Amniotic stem cell (primary cell): ENCODE measurements at places on chromosomes 7 and 10.

GRCh38 chr7:50335795-50336754 lies 31.6 kb downstream of the IKZF1 start:
- no peak for DNase-seq

- no peak for DNase-seq
Observed at GRCh38 chr10:132550366-132551092, 12.9 kb downstream of the INPP5A start.

DNA sequence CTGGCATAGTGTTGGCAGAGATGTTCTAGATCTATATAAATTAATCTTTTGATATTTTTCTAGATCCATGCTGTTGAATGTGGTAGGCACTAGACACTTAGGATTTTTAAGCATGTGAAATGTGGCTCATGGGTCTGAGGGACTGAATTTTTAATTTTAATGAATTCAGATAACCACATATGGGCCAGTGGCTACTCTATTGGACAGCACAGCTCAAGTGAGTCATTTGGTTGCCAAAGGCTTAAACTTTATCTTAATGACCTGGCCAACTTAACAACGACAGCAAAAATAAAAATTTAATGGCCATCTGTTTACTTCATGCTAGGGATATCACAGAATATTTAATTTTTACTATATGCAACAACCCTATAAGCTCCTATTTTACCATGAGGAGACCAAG lies 61.4 kb downstream of the CDK14 start:
- no peak for DNase-seq

- DNase-seq, result no peak
Observed at GRCh38 chr10:129929343-129930292, 34.5 kb downstream of the EBF3 start.

DNA sequence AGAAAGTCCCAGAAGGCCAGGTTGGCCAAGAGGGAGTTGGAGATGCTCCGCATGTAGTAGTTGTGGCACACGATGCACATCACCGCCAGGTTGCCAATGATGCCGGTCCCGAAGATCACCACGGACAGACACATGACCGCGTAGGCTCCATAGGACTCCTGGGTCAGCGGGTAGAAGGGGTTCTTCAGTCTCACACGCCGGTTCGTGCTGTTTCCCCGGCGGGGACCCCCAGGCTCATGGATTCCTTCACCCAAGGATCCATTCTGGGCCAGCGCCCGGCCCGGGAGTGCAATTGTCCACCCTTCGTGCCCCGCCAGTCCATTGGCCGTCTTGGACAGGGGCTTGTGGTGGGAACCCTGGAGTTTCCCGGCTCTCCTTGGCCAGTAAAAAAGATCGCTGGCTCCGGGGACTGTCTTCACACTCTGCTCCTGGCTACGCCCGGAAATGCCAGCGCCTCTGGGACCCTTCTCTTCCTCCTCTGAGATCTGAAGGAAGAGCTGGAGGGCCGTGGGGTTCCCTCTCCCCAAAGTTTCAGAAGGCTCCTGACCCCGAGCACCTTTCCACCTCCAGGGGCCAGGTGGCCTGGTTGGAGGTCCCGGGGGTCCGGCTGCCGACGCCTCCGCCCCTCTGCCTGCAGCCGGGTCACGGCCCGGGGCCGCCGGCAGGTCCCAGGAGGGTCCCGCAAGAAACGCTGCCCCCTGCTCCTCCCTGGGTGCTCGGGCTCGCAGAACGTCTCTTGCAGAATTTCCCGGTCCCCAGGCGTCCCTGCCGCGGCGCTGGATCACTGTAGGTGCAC lies 1.3 kb downstream of the GPR37 start:
- DNase-seq, result no peak

GRCh38 chr10:35546824-35547225 lies 58.3 kb upstream of the GJD4 start:
- DNase-seq, result no peak

- no peak for DNase-seq
Observed at GRCh38 chr10:47214520-47214919, 85.5 kb upstream of the GDF10 start.

- DNase-seq, result no peak
Observed at GRCh38 chr7:46321556-46322205, 400.6 kb upstream of the IGFBP3 start.

- DNase-seq, result no peak
Observed at GRCh38 chr7:3916146-3916545, 615.1 kb downstream of the SDK1 start.

GRCh38 chr7:128066395-128066794 lies 35.2 kb upstream of the LRRC4 start:
- DNase-seq, result no peak

DNA sequence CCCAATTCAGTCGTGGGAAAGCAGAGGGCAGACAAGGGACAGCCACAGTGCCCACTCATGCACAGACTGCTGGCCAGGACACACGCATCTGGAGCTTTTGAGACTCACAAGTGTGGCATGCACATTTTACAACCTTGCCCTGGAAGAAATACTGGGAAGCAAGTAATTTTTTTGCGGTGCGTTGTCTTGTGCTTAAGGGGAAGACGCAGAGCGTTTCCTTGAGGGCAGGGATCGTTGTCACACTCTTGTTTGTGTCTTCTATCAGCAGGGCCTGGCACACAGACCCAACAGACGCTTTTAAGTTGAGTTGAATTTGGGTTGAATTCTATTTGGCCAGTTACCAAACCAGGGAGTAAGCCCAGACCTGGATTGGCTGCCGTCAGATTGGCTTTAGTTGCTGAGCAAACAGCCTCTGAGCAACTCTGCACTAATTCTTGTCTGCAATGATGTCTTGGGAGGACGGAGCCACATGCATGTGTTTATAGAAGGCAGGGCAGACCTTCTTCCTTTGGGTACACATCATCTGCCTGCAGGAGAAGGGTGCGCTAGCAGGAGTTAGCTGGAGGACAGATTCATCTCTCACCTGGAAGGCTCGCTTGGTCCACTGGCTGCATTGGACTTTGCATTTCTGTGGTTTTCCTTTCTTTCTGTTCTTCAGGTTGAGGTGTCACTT lies 38.4 kb downstream of the IL2RA start:
- no peak for DNase-seq

- no peak for DNase-seq
Observed at GRCh38 chr7:75945297-75946168, 30.6 kb downstream of the POR start.

DNA sequence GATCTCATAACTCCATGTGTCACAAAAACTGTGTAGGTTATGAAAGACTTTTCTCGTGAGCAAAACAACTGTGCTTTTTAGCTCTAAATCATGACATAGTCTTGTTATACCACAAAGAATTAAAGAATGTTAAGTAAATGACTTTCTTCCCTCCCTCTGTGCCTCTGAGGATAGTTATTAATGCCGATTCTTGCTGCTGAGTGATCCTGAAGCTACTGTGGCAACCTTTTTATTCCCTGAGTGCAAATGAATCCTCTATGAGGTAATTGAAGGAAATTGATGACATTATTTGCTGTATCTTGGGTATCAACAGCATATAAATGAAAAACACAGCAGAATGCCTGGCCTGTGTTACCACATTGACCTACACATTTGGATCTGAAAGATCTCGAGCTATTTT lies 142.2 kb upstream of the HDAC9 start:
- DNase-seq, result no peak

GRCh38 chr7:151459726-151460473 lies 20.0 kb upstream of the CRYGN start:
- peak; percentile 73 for DNase-seq

DNA sequence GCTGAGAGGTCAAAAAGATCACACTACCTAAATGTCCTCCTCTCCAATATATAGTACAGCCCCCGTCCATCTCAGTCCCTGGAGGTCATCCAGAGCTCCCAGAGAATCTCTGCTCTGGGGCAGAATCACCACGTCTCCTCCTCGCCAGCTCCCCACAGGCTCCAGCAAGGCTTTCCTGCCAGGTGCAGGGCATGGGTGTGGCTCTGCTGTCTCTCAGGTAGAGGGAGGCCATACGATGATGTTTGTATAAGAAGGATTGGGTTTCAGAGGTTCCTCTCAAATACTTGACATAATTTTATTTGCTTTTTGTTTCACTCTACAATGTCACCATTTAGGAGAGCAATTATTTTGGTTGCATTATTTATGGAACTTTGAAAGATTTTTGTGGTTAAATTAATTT lies 98.3 kb upstream of the PRSS58 start:
- DNase-seq, result no peak

GRCh38 chr10:32962521-32962920 lies 4.5 kb upstream of the ITGB1 start:
- no peak for DNase-seq

- DNase-seq, result no peak
Observed at GRCh38 chr10:86972613-86973380, 4.5 kb downstream of the ADIRF start.

- DNase-seq, result no peak
Observed at GRCh38 chr10:132545659-132546367, 8.2 kb downstream of the INPP5A start.

- DNase-seq, result no peak
Observed at GRCh38 chr10:1536341-1536740, 201.0 kb downstream of the ADARB2 start.

- no peak for DNase-seq
Observed at GRCh38 chr10:24716295-24716694, 7.4 kb downstream of the ARHGAP21 start.

GRCh38 chr10:119270762-119271366 lies 63.5 kb downstream of the GRK5 start:
- no peak for DNase-seq

- no peak for DNase-seq
Observed at GRCh38 chr10:34967335-34967880, 122.7 kb downstream of the CUL2 start.

DNA sequence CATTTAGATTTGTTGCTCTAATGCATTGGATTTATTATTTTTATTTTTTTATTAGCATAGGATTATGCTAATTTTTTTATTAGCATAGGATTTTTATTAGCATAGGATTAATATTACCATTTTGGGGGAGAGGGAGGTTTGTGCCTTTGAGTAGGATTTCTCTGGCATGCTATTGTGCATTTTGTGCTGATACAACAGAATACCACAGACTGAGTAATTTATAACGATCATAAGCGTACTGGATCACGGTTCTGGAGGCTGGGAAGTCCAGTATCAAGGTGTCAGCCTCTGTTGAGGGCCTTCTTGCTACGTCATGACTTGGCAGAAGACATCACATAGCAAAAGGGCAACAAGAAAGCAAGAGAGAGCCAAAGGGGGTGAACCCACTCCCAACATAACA lies 187.5 kb downstream of the XPNPEP1 start:
- no peak for DNase-seq

DNA sequence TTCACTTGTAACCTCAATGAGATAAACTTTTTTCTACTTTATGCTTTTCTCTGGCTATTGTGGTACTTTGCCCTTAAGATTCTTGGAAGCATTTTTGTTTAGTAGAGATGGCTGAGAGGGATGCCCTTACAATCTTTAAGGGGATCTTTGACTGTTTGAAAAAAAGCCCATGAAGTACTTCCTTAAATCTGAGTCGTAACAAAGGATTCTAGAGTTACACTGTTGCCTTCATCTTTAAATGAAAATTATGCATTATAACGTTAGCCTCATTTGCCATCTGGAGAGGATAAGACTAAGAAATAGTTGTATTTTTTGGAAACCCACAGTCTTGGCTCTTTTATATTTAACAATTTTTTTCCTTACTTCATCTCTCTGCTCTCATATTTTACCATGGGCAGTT lies 37.8 kb upstream of the FZD1 start:
- DNase-seq, result no peak

DNA sequence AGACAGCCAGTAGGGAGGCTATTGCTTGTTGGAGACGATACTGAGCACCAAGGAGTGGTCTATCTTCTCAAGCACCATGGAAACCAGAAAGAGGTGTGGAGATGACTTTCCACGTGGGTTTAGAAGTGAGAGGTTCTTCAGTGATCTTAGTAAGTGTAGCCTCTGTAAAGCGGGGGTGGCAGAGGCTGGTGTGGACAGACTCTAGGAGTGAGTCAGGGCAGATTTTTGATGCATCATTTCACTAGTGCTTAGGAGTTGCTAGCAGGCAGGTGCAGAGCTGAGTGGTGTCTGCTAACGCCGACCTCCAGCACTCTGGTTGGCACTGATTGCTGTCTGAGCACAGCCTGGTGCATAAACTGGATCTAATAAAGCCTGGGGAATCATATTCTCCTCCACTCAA lies 78.4 kb upstream of the ADO start:
- DNase-seq, result no peak

- DNase-seq, result no peak
Observed at GRCh38 chr10:112815269-112816032, 134.6 kb upstream of the TCF7L2 start.

GRCh38 chr7:41567031-41567730 lies 135.7 kb downstream of the INHBA start:
- DNase-seq, result no peak

DNA sequence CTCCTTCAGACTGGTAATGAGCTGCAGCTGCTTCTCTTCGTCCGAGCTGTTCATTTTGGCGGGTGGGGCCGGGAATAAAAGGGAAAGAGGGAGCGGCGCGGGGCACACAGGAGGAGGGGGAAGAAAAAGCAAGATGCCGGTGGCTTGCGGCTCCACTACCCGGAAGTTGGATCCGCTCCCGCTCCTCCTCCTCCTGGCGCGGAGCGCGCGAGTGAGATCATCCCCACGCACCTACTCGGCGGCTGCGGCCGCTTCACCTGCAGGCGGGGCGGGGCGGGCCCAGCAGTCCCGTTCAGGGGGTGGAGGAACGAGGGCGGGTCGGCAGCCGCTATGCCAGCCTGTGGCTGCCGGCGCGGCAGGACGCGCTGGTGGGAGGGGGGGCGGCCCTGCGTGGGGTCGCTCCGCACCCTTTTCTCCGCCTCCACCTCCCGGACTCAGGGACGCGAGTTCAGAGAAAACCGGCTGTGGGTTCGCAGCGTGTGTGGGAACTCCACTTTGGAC lies at the start of gene SHTN1:
TSS of gene SHTN1 (minus strand) at position 162 of the 501 bp plus-strand sequence. CDS start at position 54, 108 bp downstream.
- no peak for DNase-seq

GRCh38 chr7:69531050-69531449 lies 67.2 kb upstream of the AUTS2 start:
- no peak for DNase-seq

- no peak for DNase-seq
Observed at GRCh38 chr7:11607686-11608085, 224.3 kb downstream of the THSD7A start.

DNA sequence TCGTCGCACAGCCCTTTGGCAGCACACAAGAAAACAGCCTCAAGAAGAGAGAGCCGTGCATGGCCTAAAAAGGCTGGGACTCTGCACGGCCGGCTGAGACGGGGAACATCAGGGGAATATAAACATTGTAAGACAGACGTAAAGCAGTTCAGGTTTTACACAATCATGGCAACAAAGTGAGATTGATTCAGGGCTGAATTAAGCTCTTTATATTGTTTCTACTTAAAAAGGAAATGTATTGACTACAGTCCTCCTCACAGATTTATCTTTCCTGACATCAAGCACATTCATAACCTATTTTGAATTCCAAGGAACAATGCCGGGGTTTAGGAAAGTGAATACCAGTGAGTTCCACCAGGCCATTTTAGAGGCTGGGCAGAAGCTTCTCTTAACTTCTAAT lies 25.2 kb downstream of the SORBS1 start:
- no peak for DNase-seq

GRCh38 chr7:135169964-135170273 lies 588 bp downstream of the CYREN start:
- DNase-seq, result no peak

GRCh38 chr10:78764436-78764835 lies 304.3 kb upstream of the ZMIZ1 start:
- no peak for DNase-seq
